Right cardiac atrium (tissue), 5 donors: ENCODE measurements at places on chromosomes 3 and 15.

DNA sequence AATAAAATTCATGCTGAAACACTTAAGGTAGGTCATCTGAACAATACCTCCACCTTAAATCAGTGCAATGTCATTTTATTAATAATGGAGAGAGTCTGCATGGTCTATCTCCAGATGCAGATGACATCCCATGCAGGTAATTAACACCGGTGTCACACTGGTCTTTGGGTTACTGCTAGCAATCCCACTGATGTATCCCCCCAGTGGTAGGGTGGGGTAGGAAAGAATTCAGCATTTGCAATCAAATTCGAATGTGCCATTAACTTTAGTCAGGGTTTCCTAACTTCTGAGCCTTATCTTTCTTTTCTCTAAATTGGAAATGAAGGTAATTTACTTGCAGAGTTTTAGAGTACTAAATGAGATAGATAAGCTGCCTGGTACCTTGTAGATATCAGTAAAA is 44.4 kb downstream of the KIF15 start:
- no peak for DNase-seq

GRCh38 chr3:150414258-150414657 is 6.2 kb downstream of the TSC22D2 start:
- DNase-seq, result no peak

DNA sequence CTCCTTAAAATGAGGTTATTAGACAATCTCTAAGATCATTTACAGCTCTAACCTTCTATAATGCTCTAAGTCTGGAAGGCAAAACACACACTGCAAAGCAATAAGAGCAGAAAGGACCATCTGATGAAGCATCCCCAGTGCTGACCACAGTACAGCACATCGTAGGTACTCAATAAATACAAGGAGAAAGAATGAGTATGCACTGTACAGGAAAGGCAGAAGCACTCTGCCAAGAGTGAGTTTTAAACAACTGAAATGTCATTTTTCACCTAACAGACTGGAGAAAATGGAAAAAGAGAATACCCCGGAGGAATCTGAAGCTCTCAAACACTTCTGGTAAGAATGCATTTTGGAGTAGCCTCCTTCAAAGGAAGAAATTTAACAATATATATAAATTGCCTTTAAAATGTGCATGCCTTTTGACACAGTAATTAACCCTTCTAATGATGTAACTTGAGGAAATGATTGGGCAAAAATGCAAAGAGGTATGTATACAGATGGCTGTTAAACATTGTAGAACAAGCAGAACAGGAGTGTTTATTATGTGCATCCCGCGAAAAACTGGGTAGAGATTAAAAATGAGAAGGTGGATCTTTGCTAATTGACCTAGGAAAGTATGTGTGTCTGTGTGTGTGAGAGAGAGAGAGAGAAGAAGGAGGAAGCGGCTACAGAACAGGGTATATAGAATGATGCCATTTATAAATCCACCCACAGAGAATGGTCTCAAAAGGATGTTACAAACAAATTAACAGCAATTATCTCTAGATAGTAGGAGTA is 8.0 kb upstream of the OXTR start:
- no peak for DNase-seq

DNA sequence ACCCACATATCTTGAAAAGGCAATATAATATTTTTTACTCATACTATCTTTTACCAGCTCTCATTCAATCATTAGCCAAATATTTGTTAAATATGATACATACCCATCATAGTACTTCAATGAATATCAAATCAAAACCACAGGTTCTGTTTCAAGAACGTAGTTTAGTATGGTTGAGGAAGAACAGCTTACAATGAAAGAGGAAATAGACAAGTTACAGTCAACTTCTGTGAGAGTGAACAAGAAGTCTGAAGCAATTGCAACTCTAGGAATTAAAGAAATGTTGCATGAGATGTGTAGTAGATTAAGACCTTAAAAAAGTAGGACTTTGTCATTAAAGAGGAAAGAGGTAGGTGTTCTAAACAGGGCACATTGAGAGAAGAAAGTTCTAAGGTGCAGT is 9.3 kb downstream of the BCHE start:
- no peak for DNase-seq

DNA sequence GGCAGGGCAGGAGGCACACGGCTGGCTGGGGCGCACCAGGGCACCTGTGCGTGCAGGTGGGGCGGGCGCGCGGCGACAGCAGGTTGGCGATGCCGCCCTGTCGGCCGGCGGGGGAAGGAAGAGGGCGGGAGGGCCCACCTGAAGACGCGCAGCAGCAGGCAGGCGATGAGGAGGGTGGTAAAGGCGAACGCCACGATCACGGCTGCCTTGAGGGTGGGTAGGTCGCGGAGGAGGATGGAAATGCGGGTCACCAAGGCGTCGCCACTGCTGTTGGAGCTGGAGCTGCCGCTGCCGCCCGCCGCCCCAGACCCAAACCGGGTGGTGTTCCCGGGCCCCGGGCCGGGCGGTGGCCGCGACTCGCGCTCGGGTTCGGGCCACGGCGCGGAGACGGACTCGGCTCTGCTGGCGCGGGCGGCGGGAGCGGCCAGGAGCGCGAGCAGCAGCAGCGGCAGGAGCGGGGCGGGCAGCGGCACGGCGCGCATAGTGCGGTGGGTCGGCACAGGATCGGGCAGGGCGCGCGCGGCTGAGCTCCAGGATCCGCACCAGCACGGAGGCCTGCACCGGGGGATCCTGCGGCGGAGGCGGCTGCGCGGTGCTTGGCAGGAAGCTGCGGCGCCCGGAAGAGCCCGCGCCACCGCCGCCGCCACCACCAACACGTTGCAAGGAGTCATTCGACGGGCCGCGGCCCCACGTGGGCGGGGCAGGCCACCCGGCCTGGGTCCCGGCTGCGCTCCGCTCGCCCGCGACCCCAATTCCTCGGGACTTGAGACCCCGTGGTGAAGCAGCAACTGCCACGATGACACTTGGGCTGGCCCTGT is at the start of gene FAM174B:
Gene FAM174B (minus strand): TSS at position 598 of the 818 bp plus-strand sequence.
- DNase-seq, result peak; percentile 76

DNA sequence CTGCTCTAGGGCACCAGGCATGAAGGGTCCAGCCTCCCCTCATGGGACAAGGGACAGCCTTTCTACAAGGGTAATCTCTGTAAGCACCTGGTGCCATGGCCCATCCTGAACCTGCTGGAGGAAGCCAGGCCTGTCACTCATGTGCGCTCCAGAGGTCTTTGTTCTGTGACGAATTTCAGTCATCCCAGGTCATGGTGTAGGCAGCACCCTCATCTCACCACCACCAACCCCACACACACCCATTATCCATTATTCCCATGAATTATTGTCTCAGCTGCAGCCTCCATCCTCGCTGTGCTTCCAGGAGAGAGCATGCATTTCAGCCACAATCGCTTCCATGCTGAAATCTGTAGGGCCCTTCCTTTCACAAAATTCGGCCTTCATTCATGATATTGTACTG is 419.3 kb downstream of the EPHB1 start:
- no peak for DNase-seq

GRCh38 chr15:26197719-26198118 is 334.6 kb upstream of the ATP10A start:
- DNase-seq, result no peak

DNA sequence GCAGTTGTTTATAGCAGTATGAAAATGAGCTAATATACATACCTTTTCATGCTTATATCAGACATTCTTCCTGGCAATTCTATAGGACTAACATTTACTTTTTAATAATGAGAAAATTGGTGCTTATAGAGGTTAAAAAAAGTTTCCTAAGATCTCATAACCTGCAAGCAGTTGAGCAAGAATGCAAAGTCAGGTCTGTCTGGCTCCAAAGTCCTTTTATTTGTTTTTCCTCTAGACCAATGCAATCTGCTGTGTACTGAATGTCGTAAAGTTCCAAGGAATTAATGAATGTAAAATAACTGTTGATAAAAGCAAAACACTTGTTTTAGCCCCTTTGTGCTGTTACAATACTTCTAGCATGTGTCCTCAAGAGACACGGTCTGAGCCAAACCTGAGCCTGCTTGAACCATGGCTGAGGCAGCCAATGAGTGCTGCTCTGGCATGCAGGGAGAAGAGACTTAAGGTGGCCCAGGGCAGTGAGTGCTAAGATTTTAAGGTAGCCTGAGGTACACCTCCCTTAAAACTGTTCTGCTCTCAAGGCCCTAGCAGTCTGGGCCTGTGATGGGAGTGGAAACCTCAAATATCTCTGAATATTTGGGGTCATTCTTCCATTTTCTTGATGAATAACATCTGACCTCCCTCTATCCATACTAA is 555.1 kb upstream of the NAALADL2 start:
- DNase-seq, result no peak

GRCh38 chr15:85619992-85620689 is 174.6 kb downstream of the KLHL25 start:
- DNase-seq, result no peak

- no peak for DNase-seq
These were observed 72.4 kb downstream of the CRYGS start for GRCh38 chr3:186471771-186472170.

DNA sequence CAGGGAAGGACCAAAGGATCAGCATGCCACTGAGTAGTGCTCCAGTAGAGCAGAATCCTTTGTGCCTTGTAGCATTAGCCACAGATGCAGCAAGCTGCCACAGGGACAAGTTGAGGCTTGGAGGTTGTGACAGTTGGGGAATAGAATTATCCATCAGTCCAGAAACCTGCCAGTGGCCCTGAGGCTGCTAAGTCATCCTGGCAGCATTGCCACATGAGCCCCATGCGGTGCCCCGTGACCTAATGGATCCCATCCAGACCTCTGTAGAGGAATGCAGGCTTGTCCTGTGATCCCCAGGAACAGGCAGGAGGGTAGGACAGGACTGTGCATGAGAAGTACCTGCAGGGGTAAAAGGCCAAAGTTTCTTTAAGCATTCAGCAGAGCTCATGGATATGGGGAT is 51.7 kb downstream of the BOC start:
- DNase-seq, result no peak

DNA sequence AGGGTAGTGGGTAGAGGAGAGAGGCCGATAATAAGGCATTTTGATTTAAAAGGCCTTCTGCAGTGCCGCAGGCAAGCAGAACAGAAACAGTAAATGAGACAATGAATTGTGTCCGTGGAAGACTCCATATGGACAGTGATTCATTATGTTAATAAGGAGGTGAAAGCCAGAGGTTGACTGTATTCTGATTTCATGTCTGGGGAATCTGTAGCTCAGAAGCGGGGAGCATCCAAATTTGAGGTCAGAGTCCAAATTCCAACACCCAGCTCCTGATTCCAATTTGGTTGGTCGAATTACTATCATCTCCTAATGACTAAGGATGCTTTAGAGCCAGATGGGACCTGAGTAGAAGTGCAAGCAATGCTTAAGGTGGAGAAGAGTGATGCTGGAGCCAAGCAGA is 1.0 kb upstream of the TBC1D21 start:
- no peak for DNase-seq

DNA sequence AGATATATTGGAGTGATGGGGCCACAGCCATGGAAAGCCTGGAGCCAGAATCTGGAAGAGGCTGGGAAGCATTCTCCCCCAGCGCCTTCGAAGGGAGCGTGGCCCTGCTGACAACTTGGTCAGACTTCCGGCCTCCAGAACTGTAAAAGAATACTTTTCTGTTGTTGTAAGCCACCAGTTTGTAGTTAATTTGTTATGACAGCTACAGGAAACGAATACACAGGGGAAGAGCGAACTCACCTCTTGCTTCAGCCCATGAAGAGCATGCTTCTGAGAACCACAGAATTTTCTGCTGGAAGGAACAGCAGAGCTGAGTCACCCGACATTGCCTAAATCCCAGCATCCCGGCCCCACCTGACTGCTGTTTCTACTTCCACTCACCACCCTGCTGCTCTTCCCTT is 501.7 kb downstream of the SHQ1 start:
- DNase-seq, result no peak

- no peak for DNase-seq
These were observed 75.2 kb downstream of the ESYT3 start for GRCh38 chr3:138509586-138509985.

GRCh38 chr15:74782259-74783071 is 585 bp downstream of the CSK start:
- peak; percentile 86 for DNase-seq

DNA sequence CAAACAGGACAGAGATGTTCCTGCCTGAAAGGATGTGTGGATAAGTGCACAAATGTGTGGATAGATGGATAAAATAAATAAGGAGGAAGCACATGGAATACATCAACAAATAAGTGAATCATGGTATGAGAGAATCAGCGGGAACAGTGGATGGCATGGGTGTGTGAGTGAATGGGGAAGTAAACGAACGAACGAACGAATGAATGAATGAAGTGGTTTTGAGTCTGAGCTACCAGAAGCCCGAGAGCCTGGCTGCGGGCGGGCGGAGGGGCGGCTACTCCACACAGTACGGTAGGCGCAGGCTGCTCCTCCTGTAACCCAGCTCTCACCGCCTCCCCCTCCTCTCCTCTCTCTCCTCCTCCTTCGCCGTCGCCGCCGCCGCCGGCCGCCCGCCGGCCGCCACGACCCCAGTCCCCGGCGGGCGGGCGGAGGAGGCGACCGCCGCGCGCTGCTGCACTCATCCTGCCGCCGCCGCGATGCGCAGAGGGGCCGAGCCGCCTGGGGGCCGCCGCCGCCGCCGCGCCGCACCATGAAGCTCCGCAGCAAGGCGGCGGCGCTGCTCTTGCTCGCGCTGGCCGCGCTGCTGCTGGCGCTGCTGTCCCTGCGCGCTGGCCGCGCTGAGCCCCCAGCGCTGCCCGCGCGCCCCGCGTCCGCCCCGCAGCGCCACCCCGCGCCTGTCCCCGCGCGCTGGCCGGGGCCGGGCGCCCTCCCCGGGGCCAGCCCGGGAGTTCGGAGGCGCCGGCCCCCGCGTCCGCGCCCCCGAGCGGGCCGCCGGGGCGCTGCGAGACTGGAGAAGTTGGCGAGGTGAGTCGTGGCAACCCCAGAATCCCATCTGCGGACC is at the start of gene GXYLT2:
Gene GXYLT2 (plus strand): TSS at position 342 of the 841 bp plus-strand sequence. CDS start 188 bp downstream, at position 530.
- DNase-seq, result peak; percentile 86

DNA sequence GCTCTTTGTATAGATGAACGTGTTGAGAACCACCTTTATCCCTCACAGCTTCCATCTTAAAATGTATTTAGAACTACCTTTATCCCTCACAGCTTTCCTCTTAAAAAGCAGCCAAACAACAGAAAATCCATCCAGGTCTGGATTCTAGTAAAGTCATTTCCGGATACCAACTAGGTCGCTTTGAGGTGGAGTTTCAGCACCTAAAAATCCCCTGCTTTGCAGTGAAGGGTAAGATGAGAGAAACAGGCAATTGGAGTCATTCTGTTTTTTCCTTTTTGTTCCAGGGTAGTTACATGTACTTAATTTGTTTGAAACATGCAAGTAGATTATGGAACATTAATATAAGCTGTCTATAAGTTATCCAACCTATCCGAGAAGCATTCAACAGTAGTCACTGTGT is 192.0 kb downstream of the UBE2E2 start:
- no peak for DNase-seq

- DNase-seq, result no peak
These were observed 75.1 kb downstream of the SLC12A8 start for GRCh38 chr3:125137358-125138033.
